Thyroid gland (tissue), 4 donors: ENCODE measurements at places on chromosomes 1 and 21. TPM values are rescaled to one million over a fixed set of nuclear protein-coding genes. Genes with fewer than 3 reads are reported as not detected.

The ESRRG gene
- 13.4 TPM for total RNA-seq

The PSMB2 gene
- 39.3 TPM for total RNA-seq

The CNKSR1 gene
- total RNA-seq, result 31.5 TPM

The HCRTR1 gene
- 5.6 TPM for total RNA-seq

The RGS8 gene
- total RNA-seq, result 2.4 TPM

The COL8A2 gene
- total RNA-seq, result 10.2 TPM

The TNFRSF1B gene
- total RNA-seq, result 20.4 TPM

The LCE1D gene
- not detected for total RNA-seq

The C8A gene
- total RNA-seq, result not detected

DNA sequence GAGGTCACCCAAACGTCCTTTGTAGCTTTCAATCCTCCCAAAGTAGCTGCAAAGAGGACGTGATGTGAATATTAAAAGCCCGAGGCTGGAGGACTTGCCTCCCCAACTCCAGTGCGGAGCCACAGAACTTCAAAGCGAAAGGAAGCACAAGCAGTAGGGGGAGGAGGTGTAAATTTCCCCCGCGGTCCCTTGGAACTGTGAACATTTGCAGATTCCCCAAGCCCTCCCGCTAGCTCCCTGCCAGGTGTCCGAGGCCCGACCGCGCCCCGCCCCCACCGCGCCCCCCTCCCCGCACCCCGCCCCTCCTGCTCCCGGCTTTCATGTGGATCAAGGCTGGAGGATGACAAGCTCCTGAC, 41.5 kb upstream of the HAO2 start:
- peak; percentile 36 for DNase-seq

GRCh38 chr1:240616018-240616417, 4.1 kb upstream of the GREM2 start:
- no peak for DNase-seq

DNA sequence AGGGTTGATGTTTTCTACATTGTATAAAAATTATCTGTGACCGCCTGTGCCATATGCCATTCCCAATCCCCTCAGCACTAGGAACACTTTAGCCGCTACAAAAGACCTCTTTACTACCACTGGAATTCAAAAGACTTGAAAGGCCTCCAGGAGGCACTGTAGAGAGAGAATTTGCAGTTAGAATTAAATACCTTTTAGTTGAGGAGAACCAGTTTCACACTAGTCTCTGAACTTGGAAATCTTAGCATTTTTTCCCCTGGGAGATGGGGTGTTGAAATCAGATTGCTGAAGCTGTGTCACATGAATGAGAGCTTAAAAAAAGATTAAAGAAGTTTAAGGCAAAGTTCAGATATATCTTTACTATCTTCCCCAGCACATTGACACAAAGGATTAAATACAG, 291.0 kb downstream of the ADGRL2 start:
- no peak for DNase-seq

DNA sequence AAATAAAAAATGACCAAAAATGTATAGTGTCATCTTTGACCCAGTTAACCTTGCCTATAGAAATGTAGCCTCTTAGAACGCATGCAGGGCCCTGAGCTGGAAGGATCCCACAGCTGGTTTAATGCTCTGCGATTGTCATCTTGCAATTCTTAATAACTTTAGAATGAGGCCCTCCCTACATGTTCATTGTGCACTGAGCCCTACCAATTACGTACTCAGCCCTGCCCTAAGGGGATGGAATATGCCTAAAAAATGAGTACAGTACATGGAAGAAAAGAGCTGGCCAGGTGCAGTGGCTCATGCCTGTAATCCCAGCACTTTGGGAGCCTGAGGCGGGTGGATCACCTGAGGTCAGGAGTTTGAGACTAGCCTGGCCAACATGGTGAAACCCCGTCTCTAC, 57.8 kb upstream of the BCAR3 start:
- no peak for DNase-seq

DNA sequence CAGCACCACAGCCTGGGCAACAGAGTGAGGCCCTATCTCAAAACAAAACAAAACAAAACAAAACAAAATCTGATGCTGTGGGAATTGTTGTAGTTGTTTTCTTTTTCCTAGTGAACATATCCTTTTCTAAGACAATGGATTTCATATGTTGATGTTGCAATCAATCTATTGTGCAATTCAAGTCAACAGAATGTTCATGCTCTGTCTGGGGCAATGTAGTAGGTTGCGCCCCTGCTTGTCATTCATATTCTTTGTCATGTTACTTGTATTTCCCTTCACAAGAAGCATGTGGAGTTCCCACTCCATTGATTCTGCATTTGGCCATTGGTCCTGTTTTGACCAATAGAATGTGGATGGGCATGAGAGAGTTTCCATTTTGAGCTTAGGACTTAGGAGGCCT, 223.9 kb downstream of the DUSP10 start:
- DNase-seq, result no peak

DNA sequence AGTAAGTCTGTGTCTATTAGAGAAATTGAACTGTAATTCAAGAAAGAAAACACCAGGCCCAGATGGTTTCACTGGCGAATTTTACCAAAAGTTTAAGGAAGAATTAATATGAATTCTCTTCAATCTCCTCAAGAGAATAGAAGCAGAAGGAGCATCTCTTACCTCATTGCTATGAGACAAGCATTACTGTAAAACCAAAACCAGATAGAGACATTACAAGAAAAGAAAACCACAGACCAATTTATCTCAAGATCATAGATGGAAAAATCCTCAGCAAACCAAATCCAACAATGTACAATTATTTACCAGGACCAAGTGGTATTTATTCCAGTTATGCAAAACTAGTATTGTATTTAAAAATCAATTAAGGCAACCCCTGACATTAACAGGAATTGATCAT, 160.6 kb downstream of the LIPI start:
- no peak for DNase-seq

- DNase-seq, result peak; percentile 37
Measured at GRCh38 chr1:222095606-222096475, 354.0 kb upstream of the DUSP10 start.

- DNase-seq, result no peak
Measured at GRCh38 chr1:87379306-87379705, 50.6 kb downstream of the LMO4 start.

DNA sequence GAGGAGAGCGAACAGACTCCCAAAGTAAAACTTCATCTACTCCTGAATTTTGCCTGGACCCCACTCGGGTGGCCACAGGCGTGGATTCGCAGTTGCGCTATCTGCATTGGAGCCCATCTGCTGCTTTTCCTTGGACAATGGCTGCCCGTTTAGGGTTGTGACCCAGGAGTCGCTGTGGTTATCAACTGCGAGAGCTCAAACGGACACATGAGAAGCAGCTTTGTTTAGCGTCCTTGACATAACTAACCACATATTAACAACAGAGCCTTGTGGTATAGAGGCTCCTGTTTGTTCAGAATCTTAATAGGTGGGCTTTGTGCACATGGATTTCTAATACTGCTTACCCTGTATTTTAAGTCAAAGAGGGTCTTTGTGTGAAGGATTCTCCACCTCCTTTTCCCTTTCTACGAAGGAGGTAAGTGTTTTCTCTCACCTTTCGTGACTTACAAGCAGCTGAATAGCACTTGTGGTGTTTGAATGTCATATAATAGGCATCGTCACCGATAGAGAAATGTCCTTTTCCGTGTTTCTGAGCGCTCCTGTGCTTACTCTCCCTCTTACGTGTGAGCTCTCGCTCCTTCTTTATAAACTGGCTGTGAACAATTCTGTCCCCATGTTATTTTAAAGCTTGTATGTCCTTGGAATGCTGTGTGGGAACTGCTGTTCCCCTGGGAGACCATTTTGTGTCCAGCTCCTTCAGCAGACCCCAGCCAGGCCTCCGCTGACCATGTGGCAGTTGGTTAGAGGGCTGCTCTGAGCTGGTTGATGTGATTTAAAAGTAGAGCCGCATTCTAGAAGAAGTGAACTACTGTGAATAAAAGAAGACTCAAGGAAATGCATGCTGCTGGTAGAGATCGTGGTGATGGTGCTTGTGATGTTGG, 441.4 kb downstream of the RPS6KC1 start:
- DNase-seq, result no peak

DNA sequence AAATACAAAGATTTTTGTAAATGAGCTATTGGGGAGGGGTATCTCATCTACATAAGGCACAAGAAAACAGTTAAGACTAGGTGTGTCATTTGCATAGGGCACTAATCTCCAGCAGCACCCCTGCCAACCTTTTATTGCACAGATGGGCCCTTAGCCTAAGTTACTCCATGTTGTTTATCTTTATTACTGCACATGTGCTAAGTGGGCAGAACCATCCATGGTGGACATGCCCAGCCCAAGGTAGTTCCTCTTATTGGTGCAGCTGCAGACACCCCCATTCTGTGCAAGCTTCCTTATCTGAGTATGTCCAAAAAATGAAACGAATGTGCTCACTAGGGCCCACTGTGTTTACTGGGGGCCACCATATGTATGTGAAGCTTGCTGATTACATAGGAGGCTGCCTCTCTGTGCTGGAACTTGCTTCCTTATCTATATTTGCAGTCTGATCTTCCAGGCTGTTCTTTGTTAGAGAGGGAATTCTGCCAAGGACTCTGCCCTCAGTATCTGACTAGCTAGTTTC, 77.3 kb upstream of the NEK7 start:
- DNase-seq, result no peak

DNA sequence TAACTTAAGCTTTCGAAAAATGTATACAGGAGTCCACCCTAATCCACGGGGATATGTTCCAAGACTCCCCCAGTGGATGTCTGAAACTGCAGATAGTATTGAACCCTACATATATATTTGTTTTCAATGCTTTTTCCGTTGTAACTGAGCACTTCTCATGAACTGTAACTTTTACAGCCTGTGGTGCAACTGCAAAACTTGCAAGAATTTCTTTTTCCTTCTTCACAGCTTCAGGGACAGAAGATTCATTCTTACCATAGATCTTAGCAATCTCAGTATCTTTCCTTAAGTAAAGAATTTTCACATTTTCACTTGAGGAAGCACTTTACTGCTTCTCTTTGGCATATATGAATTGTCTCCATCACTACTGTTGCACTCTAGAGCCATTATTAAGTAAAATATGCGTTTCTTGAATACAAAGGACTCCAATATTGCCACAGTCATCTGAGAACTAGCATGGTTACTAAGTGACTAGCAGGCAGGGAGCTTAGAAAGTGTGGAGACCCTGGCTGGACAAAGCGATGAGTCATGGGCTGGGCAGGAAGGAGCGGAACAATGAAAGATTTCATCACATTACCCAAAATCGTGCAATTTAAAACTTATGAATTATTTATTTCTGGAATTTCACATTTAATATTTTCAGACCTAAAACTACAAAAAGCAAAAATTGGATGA, 14.1 kb downstream of the DPYD start:
- DNase-seq, result peak; percentile 13

GRCh38 chr21:45253633-45254459, 33.8 kb downstream of the POFUT2 start:
- no peak for DNase-seq

DNA sequence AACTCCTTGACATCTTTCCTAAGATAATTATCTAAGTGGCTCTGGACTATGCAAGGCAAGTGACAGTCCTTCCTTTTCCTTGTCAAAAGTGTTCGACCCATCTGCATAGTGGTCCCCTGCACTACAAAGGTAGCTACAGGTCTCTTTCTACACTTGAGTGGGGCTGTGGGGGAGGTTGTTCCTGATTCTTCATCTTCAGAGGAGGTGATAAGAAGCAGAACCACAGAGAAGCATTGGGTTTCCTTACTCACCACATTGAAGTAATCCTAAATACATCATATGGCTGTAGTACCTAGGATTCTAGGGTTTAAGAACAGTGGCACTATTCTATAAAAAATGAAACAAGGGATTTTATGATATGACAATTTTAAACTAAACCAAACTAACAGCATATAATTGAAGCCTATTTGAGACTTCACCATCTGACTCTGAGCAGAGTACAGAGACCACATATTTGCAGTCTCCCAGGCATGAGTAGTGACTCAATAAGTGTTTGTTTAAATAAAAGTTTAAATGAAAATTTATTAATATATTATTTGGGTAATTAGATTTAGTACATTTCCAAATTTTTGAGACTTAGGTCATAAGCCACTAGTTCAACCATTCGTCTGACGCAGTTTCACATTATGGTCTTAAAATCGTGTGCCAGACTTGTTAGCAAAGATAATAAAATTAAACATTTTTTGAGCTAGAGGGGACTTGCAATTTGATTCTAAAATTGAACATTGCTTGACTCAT, 54.9 kb upstream of the NEK7 start:
- DNase-seq, result no peak

DNA sequence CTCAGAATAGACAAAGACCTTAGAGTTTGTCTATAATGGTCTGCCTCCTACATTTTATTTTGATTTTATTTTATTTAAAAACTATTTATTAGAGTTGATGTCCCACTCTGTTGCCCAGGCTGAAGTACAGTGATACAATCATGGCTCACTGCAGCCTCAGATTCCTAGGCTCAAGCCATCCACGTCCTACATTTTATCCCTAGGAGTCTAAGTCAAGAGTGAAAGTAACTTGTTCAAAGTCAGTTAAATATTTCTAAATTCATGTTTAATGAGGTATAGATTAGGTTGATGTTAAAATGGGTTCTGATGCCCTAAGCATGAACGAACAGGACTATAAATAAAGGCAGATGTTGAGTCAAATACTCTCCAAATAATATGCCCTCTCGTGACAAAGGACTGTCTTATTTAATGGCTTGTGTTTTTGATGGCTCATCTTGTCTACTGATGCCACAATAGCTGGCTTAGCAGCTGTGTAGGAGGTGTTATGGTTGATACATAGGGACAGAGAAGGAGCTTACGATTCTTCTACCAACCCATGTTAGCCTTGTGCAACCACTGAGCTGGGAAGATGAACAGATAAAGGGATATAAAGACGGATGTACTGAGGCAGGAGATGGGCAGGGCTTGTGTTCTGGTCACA, 66.0 kb upstream of the CR1L start:
- peak; percentile 7 for DNase-seq

DNA sequence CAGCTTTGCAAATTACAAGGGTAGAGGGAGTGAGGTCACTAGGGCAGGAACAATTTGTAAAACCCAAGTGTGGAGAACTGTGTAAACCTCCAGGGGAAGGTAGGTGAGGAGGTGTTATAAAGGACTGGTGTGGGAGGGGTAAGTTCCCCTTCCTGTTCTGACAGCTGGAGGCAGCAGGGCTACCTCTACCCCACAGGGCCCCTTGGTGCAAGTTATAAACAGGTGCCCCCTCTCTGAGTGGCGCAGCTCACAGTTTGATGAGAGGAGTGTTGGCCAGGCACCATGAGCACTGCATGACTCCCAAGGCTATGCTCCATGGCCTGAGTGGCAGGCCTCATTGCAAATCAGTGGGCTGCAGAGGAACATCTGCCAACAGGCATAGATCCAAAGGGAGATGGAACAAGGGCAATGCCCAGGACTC, 41.0 kb downstream of the MFSD2A start:
- DNase-seq, result peak; percentile 5

DNA sequence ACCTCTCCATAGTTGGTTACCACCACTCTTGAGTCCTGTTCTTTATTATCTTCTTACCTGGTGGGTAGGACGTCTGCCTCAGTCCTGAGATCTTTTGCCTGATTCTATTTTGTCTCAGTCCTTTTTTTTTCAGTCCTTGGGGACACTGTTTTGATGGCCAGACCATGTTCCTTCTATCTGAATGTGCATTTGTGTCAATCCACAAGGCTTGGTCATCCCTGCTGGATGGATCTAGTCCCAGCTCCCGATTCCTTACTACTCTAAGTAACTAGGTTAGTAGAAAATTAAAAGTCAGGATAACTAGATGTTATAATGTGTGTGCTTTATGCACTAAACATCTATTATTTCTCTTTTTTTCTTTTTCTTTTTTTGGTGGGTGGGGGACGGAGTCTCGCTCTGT, 28.1 kb upstream of the AK4 start:
- no peak for DNase-seq
